WTC11 (cell line): ENCODE measurements at places on chromosomes 11 and 22. TPM values are rescaled to one million over a fixed set of nuclear protein-coding genes. Genes with fewer than 3 reads are reported as not detected.

- no peak for DNase-seq
Measured at GRCh38 chr22:44266796-44267760, 45.7 kb downstream of the SHISAL1 start.

- DNase-seq: no peak
Measured at GRCh38 chr11:110305169-110306018, 9.0 kb upstream of the RDX start.

GRCh38 chr11:85494396-85494795 is 132.7 kb downstream of the DLG2 start:
- no peak for DNase-seq

- peak; percentile 7 for DNase-seq
Measured at GRCh38 chr22:19806213-19807160, 45.9 kb downstream of the TBX1 start.

Gene INS
- 0.44 to 0.62 TPM in 2 of 3 replicates, not detected in the other for total RNA-seq

GRCh38 chr11:66843776-66844495 is 695 bp downstream of the RCE1 start:
- no peak for DNase-seq

Gene CTSW
- 0.18 TPM in 1 of 3 replicates, not detected in the others for total RNA-seq

- DNase-seq: no peak
Measured at GRCh38 chr22:27724157-27724556, 77.4 kb downstream of the MN1 start.

GRCh38 chr22:38477585-38477984 is 9.7 kb downstream of the KDELR3 start:
- DNase-seq: no peak

DNA sequence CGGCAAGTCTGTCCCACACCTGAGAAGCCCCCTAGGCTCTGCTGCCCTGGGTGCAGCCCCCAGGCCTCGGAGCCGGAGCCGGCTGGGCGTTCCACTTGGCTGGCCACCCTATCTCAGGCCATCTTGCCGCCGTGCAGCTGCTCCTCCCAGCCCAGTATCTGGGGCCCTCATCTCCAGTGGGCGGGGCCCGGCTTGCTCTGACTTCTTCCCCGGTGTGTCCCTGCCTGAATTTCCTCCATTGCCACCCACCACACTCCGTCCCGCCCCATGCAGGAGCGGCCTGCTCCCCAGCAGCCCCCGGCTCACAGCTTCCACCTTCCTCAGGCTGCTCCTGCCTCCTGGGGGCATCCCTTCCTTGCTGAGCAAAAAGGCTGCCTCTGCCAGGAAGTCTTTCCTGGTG is 46.6 kb downstream of the WNT7B start:
- no peak for DNase-seq

GRCh38 chr11:42786981-42787380 is 524.8 kb upstream of the API5 start:
- no peak for DNase-seq

DNA sequence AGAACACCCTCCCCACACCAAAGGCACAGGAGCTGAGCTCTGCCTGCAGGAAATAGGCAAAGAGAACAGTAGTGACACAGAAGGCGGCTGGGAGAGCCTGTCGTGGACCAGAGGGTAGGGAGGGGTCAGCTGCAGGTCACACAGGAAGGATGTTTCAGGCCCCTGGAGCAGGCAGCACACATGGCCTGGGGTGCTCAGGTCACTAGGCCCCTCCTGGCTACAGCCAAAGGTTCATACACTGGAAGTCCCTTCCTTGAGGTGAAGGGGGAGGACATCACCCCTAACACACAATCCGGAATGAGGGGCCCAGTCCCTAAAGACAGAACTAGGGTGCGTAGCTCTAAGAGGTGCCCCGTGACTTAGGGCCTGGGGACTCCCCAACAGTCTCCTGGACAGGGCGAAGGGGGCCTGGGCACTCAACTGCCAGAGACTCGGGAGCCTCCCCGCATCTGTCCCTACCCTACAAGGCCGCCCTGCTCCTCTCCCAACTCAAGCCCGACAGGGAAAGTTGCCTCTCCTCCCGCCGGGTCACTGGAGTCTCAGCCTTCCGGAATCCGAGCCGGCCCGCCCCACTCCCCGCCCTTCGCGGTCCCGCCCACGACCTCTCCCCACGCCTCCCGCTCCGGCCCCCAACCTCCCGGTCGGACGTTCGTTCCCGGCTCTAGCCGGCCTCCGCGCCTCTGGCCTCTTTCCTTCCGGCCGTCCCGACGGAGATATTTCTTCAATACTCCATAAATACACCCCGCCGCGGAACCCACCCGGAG is at the start of gene CYB5R2:
CYB5R2 (minus strand) TSS at position 541 of the 764 bp plus-strand sequence. CDS start 675 bp downstream, outside the sequence.
- peak; percentile 76 for DNase-seq
